ENCODE measurements at places on chromosomes 2 and 18. TPM values are rescaled to one million over a fixed set of nuclear protein-coding genes. Genes with fewer than 3 reads are reported as not detected.

- no peak for DNase-seq
Measured at GRCh38 chr2:24816404-24816803, 23.2 kb downstream of the CENPO start.

RAX gene
- total RNA-seq: not detected

- no peak for DNase-seq
Measured at GRCh38 chr2:171541202-171541887, 19.1 kb downstream of the CYBRD1 start.

CDH2 gene
- 0.16 TPM for total RNA-seq

- DNase-seq: no peak
Measured at GRCh38 chr2:43519643-43520221, 76.1 kb downstream of the THADA start.

GRCh38 chr2:234378440-234378839 is 118.4 kb downstream of the ARL4C start:
- no peak for DNase-seq

DNA sequence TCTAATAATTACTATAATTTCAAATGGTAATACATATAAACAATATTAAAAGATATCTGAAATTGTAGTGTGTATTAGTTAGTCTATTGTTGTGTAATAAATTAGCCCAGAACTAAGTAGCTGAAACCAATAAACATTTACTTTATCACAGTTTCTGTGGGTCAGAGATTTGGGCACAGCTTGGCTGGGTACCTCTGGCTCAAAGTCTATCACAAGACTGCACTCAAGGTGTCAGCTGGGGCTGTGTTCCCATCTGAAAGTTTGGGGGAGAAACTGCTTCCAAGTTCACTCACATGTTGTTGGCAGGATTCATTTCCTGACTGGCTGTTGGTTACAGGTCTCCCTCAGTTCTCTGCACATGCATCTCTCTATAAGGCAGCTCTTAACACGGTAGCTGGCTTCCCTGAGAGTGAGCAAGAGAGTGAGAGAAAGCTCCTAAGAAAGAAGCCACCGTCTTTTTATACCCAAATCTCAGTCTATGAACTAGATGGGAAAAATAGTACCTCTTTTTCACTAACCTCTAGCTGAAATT is 25.6 kb upstream of the WIPF1 start:
- no peak for DNase-seq

DNA sequence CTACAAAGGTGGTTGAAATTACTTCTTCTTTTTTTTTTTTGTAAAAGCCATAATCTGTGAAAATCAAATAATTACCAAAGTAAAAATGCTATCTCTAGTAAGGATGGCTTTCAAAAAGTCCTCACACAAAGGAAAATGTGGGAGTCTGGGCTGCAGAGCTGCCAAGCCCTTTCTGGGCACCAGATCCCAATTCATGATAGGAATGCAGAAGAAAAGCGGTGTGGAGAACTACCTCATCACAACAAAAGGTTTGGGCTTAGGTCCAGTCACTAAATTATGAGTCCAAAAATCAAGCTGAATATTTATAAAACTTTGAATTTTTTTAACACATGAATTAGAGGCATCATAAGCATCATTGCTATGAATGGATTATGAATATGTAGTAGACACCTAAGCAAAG is 30.8 kb upstream of the EPHA4 start:
- DNase-seq: no peak

DNA sequence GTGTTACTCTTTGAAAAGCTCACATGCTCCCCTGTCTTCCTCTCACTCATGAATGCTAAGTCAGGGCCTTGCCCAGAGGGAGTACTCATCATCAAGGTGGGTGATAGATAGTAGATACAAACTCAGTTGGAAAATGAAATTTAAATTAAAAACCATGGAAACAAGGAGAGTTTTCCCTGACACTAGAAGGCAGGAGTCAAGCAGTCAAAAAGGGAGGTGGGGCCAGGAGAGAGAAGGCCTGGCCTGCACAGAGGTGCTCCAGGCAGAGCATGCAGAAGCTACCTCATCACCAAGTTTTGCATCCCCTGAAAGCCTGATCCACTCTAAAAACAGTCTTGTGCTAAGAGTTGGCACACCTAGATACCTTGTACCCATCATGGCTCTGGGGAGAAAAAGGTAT is 143.7 kb downstream of the MYO5B start:
- DNase-seq: no peak

GRCh38 chr2:157838442-157839161 is 37.5 kb downstream of the ACVR1 start:
- DNase-seq: no peak

DNA sequence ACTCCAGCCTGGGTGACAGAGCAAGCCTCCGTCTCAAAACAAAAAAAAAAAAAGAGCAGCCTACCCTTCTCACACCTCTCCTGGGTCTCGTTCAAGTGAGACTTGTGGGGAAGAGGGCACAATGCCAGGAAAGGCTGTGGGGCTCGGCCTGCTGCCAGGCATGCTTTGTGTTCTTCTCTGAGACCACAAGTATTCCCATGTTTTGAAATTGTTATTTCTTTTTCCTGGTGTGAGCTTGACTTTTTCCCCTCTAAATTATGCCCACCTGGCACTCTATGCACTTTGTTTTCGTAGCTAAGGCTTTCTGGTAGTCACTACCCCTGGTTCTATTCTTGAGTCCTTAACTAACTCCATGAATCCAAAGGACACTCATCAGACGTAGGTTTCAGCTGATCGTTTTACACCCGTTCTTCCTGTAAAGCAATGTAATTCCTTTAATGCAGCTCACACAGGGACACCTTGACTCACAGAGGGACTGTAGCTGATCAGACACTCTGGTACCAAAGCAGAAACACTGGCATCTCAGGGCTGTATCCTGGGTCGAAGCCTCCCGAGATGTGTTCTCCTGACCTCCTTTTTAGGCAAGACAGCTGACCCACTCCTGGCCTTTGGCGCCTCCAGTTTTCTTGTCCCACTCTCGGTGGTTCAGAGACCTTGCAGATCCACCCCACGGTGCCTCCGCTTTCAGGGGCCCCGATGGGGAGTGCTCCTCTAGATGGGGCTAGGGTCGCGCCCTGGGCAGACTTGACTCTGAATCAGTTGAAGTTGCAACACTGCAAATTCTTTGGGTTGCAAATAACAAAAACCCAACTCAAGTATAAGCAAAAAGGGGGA is 193.3 kb upstream of the AGAP1 start:
- no peak for DNase-seq

DNA sequence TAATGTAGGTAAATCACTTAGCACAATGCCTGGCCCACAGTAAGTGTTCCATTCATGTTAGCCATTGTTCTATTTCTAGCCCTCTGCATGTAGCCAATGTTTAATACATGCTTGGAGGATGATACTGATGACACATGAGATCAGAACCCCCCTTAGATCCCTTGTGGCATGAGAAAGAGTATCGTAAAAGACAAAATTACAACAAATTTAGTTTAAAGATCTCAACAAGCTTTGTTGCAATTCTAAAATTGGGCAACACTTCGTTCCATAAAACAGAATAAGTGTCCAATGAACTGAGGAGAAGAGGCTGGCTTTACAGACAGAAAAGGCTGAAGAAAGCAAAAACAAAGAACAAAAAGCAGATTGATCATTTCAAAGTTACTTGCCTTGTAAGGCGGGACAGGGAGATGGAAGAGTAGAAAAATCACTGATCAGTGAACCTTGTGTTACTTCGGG is 148.7 kb upstream of the SLC1A4 start:
- no peak for DNase-seq

- no peak for DNase-seq
Measured at GRCh38 chr2:106205488-106205887, 11.4 kb upstream of the UXS1 start.

- no peak for DNase-seq
Measured at GRCh38 chr2:109554758-109555157, 59.0 kb downstream of the SEPTIN10 start.

DNA sequence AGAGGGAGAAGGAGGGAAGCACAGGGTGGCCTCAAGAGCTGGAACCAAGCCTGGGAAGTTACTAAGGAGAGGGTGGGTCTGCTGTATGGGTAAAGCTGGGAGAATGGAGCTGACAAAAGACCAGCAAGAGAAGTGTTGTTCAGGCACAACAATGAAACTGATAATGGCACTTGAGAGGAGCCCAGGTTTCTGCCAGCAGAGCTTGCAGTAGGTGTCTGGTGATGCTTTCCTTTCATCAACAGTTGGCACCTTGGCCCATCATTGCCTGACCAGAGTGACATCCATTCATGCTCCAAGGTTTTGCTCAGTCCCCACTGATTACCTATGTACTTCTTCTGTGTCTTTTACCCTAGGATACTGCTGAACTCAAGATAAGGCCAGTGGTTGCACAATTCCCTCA is 92.9 kb upstream of the CXCR4 start:
- no peak for DNase-seq

GRCh38 chr2:229376866-229377265 is 105.8 kb upstream of the PID1 start:
- no peak for DNase-seq

DNA sequence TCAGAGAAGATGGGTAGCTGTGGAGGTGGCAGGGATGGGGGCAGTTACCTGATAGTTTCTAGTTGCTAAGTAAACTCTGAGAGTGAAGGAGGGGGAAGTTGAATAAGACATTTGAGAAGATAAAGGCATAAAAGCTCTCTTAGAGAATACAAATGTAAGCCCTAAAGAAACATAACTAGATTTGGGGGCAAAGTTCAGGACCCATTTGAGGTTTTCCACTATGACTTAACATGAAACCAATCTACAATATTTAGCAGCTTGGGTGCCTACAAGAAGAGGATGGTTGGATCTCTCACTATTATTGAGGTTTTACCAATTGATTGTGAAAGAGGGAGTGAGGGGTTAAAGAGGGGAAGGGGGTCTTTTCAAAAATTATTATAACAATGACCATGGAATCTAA is 34.4 kb upstream of the LYPD6 start:
- DNase-seq: no peak

BCL2 gene
- 13.3 TPM for total RNA-seq

DNA sequence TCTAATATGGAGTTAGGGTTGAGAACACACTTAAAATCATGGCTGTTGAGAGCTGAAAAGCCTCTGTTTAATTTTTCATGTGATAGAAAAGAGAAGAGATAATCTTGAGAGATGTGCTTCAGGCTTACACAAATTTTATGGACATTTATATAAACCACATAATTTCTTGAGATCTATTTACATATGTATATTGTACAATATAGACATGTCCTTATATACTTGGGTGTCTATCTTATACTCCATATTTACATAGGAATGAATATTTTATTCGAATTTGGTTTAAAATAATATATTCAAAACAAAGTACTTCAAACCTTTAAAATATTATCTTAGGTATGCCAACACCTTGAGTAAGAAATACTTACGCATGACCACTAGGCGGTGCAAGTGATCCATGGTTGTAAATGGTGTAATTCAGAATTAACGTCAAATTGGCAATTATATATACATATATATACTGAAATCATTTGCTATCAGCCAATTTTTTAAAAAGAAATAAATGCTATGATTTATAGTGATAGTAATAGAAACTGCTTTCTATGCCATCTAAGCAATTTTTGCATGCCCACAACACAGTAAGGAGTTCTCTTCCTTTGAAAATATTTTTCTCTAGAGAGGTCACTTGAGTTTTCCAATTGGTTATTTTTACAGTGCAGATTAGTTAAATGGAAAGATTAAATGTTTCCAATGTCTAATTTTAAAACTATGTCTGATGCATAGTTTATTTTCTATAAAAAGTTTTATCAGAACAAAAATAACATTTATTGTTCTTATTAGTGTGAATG is 37.6 kb upstream of the SPAG16 start:
- DNase-seq: no peak

DNA sequence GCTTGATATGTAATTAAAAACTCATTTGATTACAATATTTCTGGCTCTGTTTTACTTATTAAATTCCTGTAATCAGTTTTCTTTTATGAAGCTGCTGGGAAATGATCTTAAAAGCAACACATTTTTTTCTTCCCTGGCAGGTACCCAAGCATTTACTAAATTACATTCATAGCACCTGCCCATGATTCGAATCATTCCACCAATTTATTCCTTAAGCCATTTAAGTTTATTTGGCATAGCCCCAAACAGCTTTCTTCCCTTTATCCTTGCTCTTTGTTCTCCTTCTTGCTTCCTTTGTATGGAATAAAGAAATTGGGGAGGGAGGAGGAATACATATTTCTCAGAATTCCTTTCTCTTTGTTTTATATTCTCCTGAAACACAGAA is 241.3 kb downstream of the AGPS start:
- DNase-seq: no peak

DNA sequence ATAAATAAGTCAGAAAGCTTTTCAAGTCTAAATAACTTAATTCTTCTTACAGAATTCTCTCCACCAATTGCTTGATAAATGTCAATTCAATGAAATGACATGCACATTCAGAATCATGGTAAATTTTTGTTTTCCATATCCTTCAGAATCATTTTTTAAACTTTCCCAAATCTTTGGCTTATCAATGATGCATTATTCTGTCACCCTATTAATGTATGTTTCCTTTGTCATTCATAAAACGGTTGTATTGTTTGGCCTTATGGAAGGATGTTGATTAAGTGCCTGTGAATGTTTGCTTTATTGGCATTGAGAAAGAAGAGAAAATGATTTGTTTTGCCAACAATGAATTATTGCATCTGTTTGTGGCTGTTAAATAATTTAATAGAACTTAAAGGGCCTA is 260.9 kb downstream of the PLCL1 start:
- no peak for DNase-seq

DNA sequence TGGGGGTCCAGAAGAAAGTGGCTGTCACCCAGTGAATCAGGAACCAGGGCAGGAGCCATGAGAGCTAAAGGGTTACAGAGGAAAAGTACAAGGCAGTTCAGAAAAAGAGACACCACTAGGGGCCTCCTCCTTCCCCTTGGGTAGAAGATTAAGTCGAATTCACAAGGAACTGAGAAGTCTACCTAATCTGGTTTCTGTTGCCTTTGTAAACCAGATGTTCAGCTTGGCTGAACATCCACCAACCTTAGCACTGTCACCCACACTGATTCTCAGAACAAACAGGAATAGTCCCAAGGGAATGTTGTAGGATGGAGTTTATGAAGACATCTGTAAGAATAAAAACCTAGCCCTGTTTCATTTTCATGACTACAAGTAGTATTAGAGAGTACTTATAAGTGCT is 90.4 kb upstream of the NOSTRIN start:
- no peak for DNase-seq

UBXN2A gene
- total RNA-seq: 17.0 TPM

DNA sequence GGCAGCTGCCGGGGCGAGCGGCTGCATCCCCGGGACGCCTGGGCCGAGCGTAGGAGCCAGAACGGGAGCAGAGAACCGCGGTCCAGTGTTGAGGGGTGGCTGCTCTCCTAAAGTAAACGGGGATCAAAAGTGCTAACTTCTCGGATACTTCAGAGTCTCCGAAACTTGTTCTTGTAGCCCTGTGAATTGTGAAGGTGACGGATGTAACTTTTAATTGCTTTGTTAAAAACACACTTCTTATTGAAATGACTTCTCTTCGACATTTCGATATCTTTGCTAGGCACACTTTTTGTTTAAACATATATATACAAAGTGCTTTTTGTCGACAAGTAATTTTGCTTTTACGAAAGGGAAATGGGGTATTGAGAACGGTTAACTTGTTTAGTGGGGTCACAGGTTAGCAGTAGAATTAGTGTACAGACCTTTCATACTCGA is 540 bp downstream of the ATP9B start:
- no peak for DNase-seq

GRCh38 chr2:236670235-236670620 is 100.6 kb downstream of the ACKR3 start:
- DNase-seq: peak; percentile 37
